ENCODE measurements at places on chromosomes 4 and X. TPM values are rescaled to one million over a fixed set of nuclear protein-coding genes. Genes with fewer than 3 reads are reported as not detected.

The CXCL10 gene
- total RNA-seq = 1.9 TPM

The ZFP42 gene
- total RNA-seq = not detected

DNA sequence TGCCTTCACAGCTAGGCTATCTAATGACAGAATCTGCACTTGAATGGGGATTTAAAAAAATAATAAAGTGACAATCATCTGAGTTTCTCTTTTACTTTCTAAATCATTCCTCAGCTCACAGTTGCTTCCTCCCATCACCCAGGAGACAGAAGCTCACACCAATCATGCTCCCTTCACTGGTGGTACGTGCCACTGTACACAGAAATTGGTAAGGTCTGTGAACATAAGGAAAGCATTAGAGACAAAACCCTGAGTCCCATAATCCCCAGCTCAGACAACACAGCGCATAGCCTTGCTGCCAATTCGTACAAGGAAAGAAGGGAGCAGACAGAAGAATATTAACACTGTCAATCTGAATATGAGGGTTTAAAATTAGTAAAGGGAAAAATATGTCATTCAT is 133.1 kb downstream of the IDS start:
- no peak for DNase-seq

GRCh38 chrX:109739625-109740432 is 6.8 kb upstream of the ACSL4 start:
- DNase-seq = no peak

GRCh38 chrX:68896581-68896980 is 67.8 kb downstream of the EFNB1 start:
- no peak for DNase-seq

The RPGR gene
- total RNA-seq = 27.1 TPM

DNA sequence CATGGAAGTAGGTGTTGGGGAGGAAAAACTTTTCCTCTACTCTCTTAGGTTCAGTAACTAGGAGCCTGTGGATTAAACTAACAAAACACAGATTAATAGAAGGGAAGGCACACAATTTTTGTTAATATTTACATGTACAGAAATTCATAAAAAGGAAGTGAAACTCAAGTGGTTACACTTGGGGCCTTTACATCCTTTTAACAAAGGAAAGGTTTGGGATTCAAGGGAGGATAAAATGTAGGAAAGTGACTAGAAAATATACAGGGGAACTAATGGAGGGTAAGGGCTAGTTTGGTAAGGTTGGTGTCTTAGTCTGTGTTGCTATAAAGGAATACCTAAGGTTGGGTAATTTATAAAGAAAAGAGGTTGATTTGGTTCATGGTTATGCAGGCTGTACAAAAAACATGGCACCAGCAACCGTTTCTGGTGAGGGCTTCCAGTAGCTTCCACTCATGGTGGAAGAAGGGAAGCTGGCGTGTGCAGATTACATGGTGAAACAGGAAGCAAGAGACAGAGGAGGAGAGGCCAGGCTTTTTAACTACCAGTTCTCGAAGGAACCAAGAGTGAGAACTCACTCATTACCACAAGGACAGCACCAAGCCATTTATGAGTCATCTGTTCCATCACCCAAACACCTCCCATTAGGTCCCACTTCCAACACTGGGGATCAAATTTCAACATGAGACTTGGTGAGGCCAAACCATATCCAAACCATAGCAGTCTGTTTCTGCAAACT is 124.4 kb downstream of the CHRDL1 start:
- no peak for DNase-seq

DNA sequence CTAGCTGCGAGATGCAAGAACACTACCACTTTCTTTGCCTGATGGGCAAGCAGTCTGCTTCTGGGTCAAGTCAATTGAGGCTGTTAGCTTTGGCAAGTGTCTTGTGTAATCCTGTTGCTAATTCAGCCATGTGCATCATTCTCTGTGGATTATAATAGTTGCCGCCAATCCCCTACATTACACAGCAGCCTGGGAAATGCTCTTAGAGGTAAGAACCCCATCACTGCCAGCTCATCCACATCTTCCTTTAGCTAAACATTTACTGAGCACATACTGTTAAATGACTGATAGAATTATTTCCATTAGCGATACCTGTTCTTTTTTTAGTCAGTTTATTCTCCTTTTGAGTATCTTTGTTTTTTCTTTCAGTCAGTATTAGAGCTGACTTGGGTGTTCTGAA is 116.2 kb downstream of the CBR4 start:
- no peak for DNase-seq

The INTS6L gene
- total RNA-seq = 14.4 TPM

DNA sequence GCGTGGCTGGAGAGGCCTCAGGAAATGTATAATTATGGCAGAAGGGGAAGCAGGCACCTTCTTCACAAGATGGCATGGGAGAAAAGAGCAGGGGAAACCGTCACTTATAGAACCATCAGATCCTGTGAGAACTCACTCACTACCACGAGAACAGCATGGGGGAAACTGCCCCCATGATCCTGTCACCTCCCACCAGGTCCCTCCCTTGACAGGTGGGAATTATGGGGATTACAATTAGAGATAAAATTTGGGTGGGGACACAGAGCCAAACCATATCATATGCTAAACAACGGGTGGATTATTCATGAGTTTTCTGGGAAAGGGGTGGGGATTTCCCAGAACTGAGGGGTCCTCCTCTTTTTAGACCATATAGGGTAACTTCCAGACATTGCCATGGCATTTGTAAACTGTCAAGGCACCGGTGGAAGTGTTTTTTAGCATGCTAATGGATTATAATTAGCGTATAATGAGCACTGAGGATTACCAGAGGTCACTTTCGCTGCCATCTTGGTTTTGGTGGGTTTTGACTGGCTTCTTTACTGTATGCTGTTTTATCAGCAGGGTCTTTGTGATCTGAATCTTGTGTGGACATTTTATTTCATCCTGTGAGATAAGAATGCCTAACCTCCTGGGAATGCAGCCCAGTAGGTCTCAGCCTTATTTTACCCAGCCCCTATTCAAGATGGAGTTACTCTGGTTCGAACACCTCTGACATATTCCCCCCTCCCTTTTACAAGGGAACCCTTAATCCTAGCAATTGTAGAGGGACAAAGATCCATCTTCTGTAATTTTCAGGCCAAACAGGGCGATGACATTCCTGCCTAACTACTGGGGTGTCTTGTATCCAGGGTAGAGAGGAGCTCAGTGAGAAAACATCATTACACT is 27.6 kb upstream of the ZNF81 start:
- DNase-seq = no peak

- no peak for DNase-seq
Observed at GRCh38 chrX:107861056-107861455, 35.4 kb downstream of the MID2 start.

Measured in uterus (tissue), 4 donors.